ENCODE measurements at places on chromosomes 6 and 20. TPM values are rescaled to one million over a fixed set of nuclear protein-coding genes. Genes with fewer than 3 reads are reported as not detected.

DNA sequence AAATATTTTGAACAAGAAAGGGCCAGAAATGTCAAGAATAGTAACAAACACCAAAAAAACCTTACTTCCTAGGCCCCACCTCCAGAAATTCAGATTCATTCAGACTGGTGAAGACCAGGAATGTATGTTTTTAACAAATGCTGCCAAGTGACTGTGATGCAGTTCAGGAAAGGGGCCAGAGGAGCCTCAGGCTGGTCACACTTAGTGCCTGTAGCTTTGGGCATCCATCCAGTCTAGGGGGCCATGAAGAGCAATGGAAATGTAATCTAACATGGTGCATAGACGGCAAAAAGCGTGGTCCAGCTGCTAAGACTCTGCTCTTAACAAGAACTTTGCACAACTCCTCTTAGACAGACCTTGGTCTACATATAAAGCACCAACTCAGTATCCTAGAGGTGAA is 7.1 kb downstream of the GJA1 start:
- peaks cover 12% of the 10 kb centered on the region for H3K36me3 ChIP-seq
- peaks cover 54% of the 10 kb centered on the region for H3K4me1 ChIP-seq
- no peak for DNase-seq
- H3K27ac ChIP-seq: no peak overlapping the region

GRCh38 chr20:48015141-48015910 is 230.0 kb upstream of the SULF2 start:
- no peak overlapping the region for H3K27ac ChIP-seq
- H3K4me3 ChIP-seq: no peak overlapping the region
- no peak for DNase-seq
- H3K4me1 ChIP-seq: peaks cover 17% of the 10 kb centered on the region
- H3K36me3 ChIP-seq: peaks cover 5% of the 10 kb centered on the region

DNA sequence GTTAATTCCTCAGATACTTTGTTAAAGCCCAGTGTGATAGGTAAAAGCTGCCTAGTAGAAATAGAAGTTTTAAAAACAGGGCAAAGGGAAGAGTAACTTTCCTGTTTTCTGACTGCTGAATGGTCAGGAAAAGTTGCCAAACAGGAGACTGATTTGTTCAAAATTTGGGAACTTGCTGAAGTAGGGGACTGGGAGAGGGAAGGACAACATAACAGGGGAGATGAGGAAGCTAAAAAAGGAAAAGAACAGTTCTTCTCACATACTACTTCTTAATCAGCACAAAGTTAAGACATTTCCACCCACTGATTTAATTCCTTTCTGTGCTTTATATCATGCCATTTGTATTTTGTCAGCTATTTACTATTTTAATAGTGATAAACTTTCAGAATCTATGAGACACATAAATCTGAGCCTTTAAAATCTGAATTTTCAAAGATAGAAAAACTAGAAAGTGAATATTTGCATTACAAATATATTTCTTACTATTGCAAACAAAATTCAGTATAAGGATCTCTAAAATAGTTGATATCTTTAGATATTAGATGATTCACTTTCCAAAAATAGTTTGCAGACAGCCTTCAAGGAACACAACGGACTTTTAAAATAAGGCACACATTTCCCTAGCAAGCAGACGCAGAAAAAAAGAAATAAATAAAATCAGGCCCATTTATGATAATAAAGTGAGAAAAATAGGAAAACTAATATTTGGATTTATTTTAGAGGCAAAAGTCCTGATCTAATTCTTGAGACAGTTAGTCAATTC is 36.9 kb upstream of the SLC16A10 start:
- H3K4me3 ChIP-seq: no peak overlapping the region
- H3K36me3 ChIP-seq: no peaks in the 10 kb centered on the region
- DNase-seq: no peak
- H3K27me3 ChIP-seq: no peaks in the 10 kb centered on the region
- no peak overlapping the region for H3K27ac ChIP-seq

DNA sequence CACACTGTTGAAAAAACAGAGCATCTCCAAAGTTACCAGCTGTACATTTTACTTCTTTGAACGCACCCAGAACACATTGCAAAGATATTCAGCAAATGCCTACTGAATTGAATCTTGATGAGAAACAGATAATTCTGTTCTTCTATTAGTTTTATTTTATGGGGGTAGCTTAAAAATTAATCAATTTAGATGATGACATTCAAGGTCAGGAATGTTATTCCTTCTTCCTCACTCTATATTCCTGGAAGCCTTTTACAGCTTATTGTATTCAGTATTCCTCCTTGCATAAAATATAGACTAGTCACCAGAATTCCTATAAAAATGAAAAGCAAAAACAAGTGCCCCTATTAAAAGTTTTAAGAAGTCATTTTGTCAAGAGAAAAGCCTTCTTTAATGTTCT is 21.4 kb upstream of the GMDS start:
- no peak overlapping the region for H3K4me3 ChIP-seq
- H3K36me3 ChIP-seq: peaks cover 8% of the 10 kb centered on the region
- H3K27ac ChIP-seq: no peak overlapping the region
- no peak for DNase-seq
- peaks cover 5% of the 10 kb centered on the region for H3K4me1 ChIP-seq

GRCh38 chr20:61271312-61272231 is 19.5 kb downstream of the CDH4 start:
- no peaks in the 10 kb centered on the region for H3K27me3 ChIP-seq
- H3K27ac ChIP-seq: peak overlapping the region; percentile 72
- DNase-seq: no peak
- H3K4me3 ChIP-seq: no peak overlapping the region

GRCh38 chr20:9342651-9343050 is 171.7 kb upstream of the LAMP5 start:
- H3K27ac ChIP-seq: no peak overlapping the region
- H3K27me3 ChIP-seq: no peaks in the 10 kb centered on the region
- H3K36me3 ChIP-seq: peaks cover 15% of the 10 kb centered on the region
- H3K4me1 ChIP-seq: peaks cover 8% of the 10 kb centered on the region

- DNase-seq: no peak
- no peak overlapping the region for H3K4me3 ChIP-seq
- no peak overlapping the region for H3K27ac ChIP-seq
- H3K4me1 ChIP-seq: peaks cover 17% of the 10 kb centered on the region
- H3K36me3 ChIP-seq: no peaks in the 10 kb centered on the region
- peaks cover 44% of the 10 kb centered on the region for H3K27me3 ChIP-seq
Measured at GRCh38 chr6:16244446-16244845, 6.1 kb downstream of the GMPR start.

KIF25 gene
- 0.72 TPM for total RNA-seq

PGBD1 gene
- total RNA-seq: 13.6 TPM

All from neural crest cell (in vitro differentiated cells).